ENCODE measurements at places on chromosomes 2 and 18.

DNA sequence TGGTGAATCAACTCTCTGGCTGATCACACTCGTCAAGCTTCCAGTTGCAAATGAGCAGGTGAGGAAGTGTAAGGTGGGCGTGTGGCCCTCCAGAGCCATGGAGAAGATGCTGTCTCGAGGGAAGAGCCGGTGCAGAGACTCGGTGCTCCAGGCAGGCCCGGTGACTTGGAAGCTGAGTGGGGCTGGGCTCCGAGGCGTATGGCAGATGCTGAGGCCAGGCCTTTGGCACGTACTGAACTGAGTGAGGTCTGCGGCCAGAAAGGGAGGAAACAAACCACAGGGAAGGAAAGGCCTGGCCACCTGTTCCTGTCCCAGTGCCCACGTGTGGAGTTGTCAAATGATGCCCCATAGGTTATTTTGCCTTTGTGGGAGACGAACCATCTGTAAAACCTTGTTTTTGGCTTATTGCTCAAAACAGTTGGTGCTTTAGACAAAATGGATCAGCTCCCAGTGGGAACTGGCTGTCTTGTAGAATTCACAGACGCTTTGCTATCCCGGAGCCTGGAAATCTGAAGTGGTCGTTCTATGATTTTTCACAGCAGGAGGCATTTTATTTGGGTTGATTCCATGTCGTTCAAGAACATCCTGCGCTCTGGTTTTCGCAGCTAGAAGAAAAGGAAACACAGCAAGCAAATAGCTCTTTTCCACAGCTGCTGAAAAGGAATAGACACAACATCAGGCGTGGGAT lies 117.5 kb upstream of the TMEM18 start:
- no peak for DNase-seq

DNA sequence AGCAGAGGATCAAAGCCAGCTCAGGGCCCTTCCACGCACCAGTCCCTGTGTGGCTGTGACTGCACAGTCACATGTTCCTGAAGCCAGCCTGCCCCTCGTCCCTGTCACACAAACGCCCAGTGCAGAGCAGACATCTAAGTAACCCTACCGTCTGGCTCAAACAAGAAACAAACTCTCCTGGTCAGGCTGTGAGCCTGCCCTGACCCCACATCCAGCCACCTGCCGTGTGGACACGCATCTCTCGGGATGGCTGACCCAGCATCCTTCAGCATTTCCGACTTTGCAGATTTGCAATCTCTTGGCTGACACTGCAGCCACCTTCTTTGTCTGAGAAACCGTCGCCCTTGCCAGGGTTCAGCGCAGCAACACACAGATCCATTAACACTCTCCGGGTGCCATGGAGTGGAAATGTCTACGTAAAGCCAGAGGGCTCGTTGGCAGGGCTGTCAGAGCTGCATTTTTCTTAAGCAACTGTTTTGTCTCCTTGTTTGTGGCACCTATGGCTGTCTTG lies 82.3 kb upstream of the ASAP2 start:
- DNase-seq = no peak

- no peak for DNase-seq
Measured at GRCh38 chr18:47724186-47724975, 206.1 kb downstream of the SMAD2 start.

- no peak for DNase-seq
Measured at GRCh38 chr2:129849559-129850160, 129.8 kb upstream of the RAB6C start.

DNA sequence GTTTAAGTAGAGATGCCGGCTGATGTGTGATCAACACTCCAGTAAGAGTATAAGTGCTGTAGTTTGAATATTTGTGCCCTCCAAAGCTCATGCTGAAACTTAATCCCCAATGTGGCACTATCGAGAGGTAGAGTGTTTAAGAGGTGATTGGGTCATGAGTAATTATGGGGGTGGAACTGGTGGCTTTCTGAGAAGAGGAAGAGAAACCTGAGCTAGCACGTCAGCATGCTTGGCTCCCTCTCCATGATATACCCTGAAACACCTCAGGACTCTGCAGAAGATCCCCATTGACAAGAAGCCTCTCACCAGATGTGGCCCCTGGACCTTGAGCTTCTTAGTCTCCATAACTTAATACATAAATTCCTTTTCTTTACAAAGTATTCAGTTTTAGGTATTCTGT lies 584.8 kb downstream of the TSN start:
- no peak for DNase-seq

- no peak for DNase-seq
Measured at GRCh38 chr2:31785876-31786275, 205.1 kb upstream of the SRD5A2 start.

- DNase-seq = no peak
Measured at GRCh38 chr2:161130354-161130753, 29.9 kb upstream of the TANK start.

DNA sequence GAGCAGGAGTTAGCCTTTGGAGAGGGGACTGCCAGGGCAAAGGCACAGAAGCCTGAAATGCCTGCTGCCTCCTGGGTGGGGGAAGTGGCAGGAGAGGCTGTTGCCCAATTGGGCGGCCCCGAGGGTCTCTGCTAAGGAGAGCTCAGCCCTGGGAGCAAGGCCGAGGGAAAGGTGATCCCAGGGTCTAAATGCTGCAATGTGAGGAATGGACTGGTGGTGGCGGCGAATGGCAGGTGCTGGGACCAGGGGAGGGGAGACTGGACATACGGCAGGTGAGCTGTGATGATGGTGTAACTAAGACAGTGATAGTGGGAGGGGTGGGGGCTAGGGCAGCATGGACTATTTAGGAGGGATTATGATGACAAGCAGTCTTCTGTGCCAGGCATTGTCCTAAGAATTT lies 104.0 kb downstream of the DYSF start:
- DNase-seq = no peak

DNA sequence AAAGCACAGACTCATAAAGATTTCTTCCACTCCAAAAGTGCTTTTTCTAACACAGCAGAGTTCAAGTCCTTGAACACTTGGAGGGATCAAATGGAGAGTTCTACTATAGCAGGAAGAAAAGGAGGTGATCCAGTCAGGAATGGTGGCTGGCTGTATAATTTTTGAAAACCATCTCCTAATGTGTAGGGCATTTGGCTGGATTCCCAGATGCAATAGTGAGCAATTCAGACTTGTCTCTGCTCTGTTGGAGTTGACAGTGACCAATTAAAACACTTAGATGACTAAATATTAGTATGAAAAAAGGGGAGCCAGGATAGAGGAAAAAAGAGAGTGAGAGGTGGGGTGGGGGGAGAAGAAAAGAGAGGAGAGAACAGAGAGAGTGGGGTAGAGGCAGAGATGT lies 5.3 kb upstream of the G6PC2 start:
- no peak for DNase-seq

DNA sequence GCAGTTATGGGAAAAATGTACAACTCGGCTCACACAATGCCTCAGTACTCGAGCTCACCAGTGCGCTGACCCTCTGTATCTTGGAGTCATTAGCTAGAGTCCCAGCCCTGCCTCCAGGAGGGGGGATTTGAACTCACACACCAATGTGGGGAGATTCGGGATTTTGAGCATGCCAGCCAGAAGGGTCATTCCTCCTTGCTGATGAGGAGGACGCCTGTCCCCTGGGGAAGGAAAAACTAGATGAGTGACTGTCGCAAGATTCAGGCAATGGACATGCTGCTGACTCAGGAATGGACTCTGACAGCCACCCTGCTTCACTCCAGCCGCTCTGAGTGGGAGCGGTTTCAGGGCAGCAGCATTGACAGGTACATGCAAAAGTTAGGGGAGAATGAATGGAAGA lies 20.6 kb downstream of the FIGN start:
- DNase-seq = peak; percentile 31

DNA sequence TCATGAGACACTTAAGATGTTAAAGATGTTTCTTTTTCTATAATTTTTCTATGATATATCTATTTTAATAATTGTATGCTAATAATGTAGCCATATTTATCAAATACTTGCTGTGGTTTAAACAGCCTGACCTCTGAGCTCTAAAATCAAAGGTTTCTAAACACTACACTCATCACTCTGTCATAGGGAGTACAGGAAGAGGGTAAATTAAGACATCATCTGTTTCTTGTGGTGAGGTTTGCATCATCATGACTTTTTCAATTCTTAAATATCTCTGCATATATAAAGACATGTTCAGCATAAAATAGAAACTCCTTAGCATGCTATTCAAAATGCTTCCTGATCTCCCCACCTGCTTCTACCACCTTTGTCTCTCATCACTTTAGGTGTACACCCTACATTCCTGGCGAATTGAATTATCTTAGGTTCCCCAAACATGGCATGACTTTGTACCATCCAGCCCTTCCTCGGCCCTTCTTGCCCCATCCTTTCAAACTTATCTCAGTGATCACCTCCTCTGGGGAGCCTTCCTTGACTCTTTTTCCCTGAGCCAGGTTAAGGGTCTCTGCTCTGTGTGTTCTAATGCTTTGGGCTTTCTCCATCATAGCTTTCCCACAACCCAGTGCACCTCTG lies 105.3 kb upstream of the TTN start:
- no peak for DNase-seq

DNA sequence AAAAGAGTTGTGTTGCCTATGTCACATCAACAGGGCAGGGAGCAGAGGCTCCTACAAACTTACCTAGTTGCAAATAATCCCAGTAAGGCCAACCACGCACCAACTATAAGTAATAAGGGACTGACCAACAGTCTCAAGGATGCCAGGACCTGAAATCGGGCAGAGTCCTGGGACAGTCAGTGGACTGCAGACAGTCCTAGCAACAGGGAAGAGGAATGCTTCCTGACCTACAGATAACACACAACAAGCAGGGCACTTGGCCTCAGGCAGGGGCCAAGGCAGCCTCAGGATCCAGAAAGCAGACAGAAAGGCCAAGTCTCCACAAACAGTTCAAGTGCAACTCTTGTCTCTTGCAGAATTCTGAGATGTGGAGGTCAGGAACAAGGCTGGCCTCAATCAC lies 56.2 kb downstream of the GALNT14 start:
- DNase-seq = no peak

DNA sequence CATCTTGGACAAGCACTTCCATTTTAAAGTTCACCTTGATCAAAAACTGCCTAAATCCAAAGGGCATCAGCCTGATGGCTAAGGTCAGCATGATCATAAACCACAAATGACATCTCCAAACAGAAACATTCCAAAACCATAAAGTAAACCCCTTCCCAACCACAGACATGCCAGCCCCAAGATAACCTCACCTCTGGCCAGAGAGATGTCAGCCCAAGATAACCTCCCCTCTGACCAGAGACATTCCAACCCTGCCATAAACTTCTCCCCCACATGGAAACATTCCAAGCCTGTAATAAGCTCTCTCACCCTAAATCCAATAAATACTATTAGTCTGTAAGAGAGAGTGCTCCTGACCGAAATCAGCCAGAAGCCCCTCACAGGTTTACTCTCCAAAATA lies 18.6 kb upstream of the MARCO start:
- DNase-seq = no peak

GRCh38 chr2:64491426-64491825 lies 32.7 kb upstream of the AFTPH start:
- DNase-seq = no peak

DNA sequence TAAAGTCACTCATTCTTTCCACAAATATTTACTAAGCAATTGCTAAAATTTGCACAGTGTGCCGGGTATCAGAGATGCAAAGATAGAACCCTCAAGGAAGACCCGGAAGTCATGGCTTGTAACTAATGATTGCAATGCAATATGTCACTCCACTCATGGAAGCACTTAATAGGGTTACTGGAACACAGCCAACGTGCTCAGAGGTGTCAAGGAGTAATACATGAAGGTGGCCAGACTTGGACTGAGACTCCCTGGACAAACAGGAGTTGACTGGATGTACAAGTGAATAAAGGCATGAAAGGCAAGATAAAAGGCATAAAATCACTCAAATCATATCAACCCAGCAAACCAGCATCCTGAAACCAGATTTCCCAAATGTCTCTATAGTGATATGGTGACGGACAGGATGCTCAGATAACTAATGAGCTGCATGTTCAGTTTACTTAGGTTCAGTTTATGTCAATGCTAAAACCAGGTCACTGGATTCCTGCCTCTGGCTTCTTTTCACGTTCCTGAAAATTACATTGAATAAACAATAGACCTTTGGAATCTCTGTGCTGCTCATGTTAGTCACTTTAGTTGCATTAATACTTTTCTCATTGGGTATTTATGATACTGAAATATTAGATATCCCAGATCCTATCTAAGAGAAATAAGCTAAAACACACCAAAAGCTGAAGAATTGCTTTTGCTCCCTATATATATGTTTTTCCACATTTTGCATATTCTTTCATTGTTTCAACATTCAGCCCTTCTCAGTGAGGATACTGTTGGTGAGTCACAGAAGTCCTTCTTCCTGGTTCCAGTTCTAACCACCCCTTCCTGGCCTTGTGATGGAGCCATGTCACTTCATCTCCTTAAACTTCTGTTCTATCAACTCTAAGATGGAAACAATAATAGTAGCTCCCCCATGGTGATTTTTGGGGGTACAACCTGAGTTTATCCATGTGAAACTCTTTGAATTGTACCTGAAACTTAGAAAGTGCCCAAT lies 688.9 kb upstream of the ID2 start:
- DNase-seq = no peak

DNA sequence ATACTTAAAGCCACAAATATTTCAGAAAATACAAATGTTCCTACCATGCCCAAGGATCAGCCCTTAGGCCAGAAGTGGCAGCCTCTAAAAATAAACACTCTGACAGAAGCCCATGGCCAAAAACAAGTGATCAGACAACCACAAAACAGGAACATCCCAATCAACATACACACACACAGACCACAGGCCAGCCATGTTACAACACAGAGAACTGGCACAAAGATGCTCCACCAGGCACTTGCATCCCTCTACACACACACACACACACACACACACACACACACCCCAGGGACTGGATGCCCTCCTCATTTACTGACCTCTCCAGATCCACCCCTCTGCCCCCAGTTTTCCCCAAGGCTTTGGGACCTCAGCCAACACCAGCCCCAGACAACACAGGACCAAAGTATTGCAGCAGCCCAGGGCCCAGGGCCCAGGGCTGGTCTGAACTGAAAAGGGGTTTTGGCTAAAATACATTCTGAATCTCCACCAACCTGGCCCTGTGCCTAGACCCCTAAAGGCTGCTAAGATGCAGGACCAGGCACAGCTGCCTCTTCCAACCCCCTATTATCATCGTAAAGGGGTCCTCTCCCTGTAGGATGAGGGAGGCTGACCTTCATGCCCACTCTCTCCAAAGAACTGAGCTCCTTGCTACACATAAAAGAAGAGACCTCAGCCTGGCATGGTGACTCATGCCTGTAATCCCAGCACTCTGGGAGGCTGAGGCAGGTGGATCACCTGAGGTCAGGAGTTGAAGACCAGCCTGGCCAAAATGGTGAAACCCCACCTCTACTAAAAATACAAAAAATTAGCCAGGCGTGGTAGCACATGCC lies 151.4 kb downstream of the TNS1 start:
- DNase-seq = no peak

DNA sequence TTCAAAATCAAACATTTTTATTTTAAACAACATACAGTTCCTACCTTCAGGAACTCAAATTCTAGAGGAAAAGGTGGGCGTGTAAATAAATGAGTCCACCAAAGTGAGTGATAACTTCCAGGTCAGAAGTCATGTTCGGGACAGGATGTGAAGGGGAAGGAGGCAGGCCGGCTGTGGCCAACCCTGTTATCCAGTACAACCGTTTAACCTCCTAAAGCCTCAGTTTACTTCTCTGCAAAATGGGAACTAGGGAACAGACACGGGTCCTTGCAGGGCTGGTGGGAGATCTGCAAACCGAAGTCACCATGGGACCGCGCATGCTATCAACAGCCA lies 373 bp downstream of the EIPR1 start:
- DNase-seq = no peak

- DNase-seq = peak; percentile 57
Measured at GRCh38 chr2:111898703-111899514, 502 bp downstream of the MERTK start.

All from nucleus accumbens (tissue), 56 donors.